Stimulated activated CD4-positive, alpha-beta T cell treated with anti-CD3 and anti-CD28 coated beads, Interleukin-4, amount 100 ng/mL, for 48 hours (primary cell): ENCODE measurements at places on chromosomes 12 and 14.

DNA sequence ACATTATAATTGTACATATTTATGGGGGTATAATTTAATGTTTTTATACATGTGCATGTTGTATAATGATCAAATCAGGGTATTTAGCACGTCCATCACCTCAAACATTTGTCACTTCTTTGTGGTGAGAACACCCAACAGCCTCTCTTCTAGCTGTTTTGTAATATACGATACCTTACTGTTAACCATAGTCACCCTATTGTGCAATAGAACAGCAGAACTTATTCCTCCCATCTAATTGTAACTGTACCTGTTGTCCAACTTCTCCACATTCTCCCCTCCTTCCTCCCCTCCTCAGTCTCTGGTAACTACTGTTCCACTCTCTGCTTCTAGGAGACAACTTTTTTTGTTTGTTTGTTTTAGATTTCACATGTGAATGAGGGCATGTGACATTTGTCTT is 197.0 kb upstream of the PKP2 start:
- DNase-seq, result no peak

GRCh38 chr12:128853600-128854197 is 421 bp downstream of the GLT1D1 start:
- DNase-seq, result no peak

GRCh38 chr12:115957686-115958290 is 319.7 kb downstream of the MED13L start:
- DNase-seq, result no peak

DNA sequence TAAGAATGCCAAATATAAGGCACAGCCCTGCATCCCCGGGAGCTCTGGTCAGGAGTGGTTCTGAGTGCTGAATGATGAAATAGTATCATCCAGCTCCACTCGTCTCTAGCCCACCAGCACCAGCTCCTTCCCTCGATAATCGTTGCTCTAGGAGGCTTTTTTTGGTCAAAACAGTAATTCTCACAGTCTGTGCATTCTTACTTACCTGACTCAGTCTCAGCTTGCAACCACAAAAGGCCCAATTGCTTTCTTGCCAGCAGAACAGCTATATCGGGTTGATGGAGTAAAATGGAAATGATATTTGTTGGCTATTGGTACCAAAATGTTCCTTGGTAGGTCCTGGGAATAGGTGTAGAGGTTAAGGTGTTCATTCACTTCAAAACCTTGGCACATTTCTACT is 94.8 kb downstream of the BMP4 start:
- DNase-seq, result no peak

DNA sequence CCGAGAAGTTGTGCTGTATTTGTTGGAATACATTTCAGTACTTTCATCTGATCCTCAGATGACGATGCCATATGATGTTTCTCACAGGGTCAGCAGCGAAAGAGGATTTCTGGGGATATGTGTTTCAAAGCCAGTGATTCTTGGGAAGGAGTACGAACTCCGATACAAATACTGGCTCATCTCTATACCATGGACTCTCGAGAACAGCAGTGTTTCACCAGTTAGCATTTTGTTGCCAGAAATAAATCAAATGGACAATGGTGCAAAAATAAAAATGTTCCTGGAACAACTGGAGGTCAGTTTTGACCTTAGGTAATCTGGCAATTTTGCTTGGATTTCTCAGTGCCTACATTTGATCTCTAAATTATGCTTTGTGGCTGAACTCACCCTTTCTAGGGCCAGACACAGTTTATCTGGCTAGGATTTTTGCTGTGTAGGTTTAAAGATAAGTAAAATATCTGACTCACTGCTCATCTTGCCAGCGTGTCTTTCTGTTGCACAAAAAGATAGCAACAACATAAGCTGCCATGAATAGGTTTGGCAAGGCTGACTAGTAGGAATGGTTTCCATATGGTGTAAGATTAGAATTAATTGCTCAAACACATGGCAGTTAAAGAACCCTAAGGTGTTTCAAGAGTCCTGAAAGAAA is 11.0 kb upstream of the MGP start:
- DNase-seq, result no peak

GRCh38 chr14:45181329-45181728 is 45.6 kb downstream of the FANCM start:
- DNase-seq, result no peak

DNA sequence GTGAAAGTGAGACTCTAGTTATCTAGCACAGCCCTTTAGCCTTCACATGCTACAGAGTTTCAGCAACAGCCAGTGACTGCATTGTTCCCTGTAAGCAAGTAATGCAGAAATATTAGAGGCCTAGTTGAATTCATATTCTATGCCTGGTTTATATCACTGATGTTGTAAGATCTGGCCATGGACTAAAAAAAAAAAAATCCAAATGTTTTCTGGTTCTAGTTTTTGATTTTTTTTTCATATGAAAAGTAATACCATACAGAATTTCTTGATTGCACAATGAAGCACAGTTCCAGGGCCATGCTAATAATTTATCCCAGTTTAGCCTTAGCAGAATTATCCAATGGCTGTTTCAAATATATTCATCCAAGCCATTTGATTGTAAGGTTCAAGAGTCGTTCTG is 341.5 kb upstream of the DDHD1 start:
- DNase-seq, result no peak

DNA sequence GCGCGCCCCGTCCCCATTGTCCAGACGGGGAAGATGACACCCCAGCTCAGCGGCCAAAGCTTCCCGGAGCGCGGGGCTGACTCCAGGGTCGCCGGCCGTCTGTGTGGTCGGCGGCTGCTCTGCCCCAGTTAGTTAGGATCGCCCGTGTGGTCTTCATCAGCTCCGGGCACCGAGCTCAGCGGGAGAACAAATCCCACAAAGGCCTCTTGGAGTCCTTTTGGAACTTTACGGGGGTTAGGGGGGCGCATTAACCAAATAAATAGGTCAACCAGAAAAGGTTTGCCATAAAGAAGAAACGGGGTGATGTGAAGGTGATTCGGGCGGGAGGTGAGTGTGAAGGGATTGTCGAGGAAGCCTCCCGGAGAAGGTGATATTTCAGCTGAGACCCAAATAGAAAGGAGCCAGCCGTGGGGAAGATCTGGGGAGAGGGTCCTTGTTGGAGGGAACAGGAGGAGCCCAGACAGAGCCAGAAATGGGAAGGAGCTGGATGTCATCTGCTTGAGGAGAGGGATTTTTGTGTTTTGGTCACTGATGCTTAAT is 697 bp downstream of the ATP6V0A2 start:
- DNase-seq, result no peak
